ENCODE measurements at places on chromosomes 1 and 21.

DNA sequence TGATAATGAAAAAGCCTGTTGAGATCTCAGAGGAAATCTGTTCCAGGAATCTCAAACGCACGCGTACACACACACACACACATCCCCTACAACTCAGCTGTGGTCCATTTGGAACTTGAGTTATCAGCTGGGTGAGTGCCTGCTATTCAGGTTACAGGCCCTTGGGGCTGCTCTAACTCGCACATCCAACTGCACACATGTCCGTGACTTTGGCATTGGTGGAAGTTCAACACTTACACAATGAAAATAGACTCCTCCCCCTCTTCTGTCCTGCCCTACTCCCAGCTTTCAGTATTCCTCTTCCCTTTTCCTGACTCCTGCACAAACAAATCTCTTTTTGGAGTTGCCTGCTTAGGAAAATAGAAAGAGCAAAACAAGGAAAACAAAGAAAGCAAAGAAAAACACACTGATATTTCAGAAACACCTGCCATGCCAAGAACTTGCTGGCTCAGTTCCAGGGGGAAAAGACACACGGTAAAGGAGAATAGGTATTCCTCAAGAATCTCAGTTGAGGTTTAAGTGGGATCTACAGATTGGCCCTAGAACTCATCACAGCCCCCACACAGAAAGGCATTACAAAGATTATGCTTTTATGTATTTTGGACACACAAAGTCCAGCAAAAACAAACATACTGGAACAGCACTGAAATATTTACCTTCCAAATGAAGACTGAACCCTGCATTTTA is 140.9 kb downstream of the TGFBR3 start:
- DNase-seq, result no peak

- DNase-seq, result no peak
These were observed 53.2 kb downstream of the SYT2 start for GRCh38 chr1:202656951-202657646.

GRCh38 chr1:226624526-226624925 is 76.0 kb downstream of the STUM start:
- DNase-seq, result no peak

DNA sequence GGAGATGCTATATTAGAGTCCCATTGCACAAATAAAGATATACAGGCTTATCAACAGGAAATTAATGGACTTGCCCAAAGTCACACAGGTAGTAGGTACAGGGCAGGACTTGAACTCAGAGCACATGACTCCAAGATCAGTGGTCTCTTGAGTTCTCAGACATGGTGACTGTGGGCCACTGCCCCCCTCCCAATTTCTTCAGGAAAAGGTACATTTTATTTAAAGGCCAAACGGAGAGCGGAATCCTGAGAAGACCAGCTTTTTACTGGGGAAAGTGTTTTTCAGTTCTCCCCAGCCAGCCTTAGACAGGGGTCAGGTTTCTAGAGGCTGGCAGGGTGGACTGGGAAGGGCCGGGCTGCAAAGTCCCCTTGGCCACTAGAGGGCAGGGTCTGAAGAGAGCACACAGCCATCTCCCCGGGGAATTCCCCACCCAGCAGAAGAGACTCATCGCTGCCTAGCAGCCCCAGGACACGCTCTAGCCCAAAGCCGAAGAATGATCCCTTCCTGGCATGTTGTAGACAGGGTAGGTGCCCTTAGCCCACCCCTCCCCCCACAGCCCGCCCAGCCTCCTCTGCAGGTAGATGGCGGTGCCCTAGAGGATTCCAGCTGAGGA is 29.7 kb downstream of the ACP6 start:
- DNase-seq, result peak; percentile 77

- peak; percentile 69 for DNase-seq
These were observed 25.1 kb downstream of the NENF start for GRCh38 chr1:212457740-212458338.

GRCh38 chr1:33190701-33191100 is 8.9 kb upstream of the TRIM62 start:
- no peak for DNase-seq

DNA sequence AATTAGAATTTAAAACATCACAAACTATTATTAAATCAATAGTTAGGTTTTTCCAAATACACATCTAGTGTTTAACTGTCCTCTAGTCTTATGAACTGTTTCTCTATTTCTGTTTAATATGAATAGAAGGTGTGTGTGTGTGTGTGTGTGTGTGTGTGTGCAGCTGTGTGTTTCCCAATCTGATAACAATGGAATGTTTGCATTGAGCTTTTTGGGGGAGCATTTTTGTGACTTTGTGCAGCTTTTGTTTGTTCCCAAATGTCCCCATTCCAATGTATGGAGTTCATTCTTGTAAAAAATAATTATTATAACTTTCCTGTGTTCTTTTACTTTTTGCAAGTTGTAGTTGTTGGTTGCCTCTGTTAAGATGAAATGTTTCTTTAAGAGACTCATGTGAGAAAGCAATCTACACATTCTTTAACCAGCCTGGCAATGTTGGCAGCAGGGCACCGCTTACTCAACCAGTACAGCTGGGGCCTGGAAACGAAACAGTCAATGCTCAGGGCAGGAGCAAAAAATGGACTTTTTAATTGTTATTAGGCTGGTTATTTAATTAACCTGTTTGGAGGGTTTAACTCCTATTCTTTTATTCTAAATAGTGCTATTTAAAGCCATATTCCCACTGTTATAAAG is 354.3 kb downstream of the SRGAP2C start:
- DNase-seq, result no peak

DNA sequence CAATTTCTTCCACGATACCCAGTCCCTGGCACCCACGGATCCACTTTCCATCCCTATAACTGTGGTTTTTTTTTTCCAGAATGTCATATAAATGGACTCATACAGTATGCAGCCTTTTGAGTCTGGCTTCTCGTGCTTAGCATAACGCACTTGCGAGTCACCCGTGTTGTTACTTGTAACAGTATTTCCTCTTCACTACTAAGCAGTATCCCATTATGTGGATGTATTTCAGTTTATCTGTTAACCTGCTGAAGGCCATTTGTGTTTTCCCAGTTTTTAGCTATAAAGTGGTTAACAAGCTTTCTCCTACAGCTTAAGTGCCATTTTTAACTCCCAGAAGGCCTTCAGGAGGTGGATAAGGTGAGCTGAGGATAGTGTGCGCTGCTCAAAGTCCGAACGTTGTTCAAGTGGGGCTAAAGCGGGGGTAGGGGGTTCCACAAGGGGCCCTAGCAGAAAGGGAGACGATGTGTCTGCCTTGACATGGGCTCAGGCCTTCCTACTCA is 829 bp downstream of the ADAR start:
- no peak for DNase-seq

GRCh38 chr1:214310777-214311690 is 30.1 kb downstream of the SMYD2 start:
- DNase-seq, result no peak

DNA sequence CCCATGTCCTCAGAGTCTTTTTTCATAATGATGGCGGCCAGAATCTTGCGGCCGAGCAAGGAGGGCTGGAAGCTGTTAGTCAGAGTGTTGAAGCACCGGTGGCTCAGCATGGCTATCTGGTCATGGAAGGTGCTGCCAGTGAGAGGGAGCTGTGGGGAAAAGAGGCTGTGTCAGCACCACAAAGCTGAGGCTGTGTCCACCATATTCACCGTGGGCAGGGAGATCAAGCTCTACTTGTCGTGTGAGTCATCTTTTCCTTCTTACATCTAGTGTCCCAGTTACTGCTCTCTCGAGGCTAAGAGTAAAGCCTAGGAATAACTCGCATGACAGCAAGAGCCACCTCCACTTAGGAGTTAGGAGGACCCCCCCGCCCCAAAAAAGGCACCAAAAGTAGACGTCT is 18.2 kb downstream of the ADAR start:
- DNase-seq, result no peak
